ENCODE measurements at places on chromosomes 3 and 15. TPM values are rescaled to one million over a fixed set of nuclear protein-coding genes. Genes with fewer than 3 reads are reported as not detected.

Gene KLF15
- total RNA-seq, result 0.17 TPM

Gene C3orf49
- not detected for total RNA-seq

Gene PLSCR2
- total RNA-seq, result not detected

Gene SYNM
- total RNA-seq, result 0.82 TPM

Gene GPR149
- total RNA-seq, result not detected

Gene CPN2
- total RNA-seq, result not detected

Gene GP9
- total RNA-seq, result not detected

Gene SLC9C1
- 1.7 TPM for total RNA-seq

Gene SPATA12
- total RNA-seq, result not detected

Gene TRH
- total RNA-seq, result not detected

Gene LSAMP
- total RNA-seq, result not detected

Gene MESP2
- 0.31 TPM for total RNA-seq

Gene LRRC49
- total RNA-seq, result 9.0 TPM

Gene AP4E1
- total RNA-seq, result 21.4 TPM

Gene SCG5
- 39.8 TPM for total RNA-seq

Gene GOLGA8Q
- total RNA-seq, result 0.49 TPM

Gene TEX264
- total RNA-seq, result 36.0 TPM

Gene ECE2
- total RNA-seq, result 0.33 TPM

Gene CPNE4
- 2.4 TPM for total RNA-seq

Gene POTEB2
- total RNA-seq, result not detected

Gene PRSS50
- total RNA-seq, result not detected

Gene CHRFAM7A
- 0.33 TPM for total RNA-seq

Gene DHX30
- 61.6 TPM for total RNA-seq

Gene KBTBD12
- total RNA-seq, result not detected

Gene LOXL1
- 23.0 TPM for total RNA-seq

Gene ROPN1
- 0.92 TPM for total RNA-seq

Gene PLSCR5
- total RNA-seq, result not detected

Gene CYFIP1
- total RNA-seq, result 128 TPM

Gene GOLGA8J
- total RNA-seq, result not detected

Gene BSN
- total RNA-seq, result under 0.01 TPM

Gene C2CD4A
- total RNA-seq, result not detected

Gene TP63
- total RNA-seq, result 286 TPM

Gene CAV3
- total RNA-seq, result not detected

Gene C3orf80
- total RNA-seq, result not detected

Gene KY
- 0.33 TPM for total RNA-seq

Gene COL8A1
- total RNA-seq, result 11.9 TPM

Gene ARHGEF3
- 17.5 TPM for total RNA-seq

Gene C3orf22
- total RNA-seq, result not detected
